ENCODE measurements at places on chromosomes 5 and 9. TPM values are rescaled to one million over a fixed set of nuclear protein-coding genes. Genes with fewer than 3 reads are reported as not detected.

The LVRN gene
- total RNA-seq, result 0.31 TPM

The SNAPC4 gene
- 12.5 TPM for total RNA-seq

The GRAMD2B gene
- total RNA-seq, result 9.5 TPM

The BAAT gene
- not detected for total RNA-seq
